ENCODE measurements at places on chromosomes 1 and 21.
A peak's percentile ranks its signal among the peaks of the same experiment; 100 is the strongest.

DNA sequence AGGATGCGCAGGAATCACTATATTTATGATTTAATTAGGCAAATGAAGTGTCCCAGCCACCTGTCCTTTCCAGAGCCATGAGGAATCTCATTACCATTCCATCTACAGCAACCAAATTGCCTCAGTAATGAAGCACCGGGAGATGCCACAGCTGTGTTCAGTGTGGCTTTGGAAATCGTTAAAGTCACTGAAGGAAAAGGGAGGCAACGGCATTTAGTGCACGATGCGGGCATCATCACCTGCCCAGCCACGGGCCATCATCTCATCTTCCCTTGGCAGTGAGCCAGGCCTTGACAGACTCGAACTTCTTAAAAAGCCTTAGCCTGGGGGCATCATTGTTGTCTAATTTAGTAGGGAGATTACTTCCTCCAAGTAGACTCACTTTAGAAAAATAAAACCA, 67.8 kb downstream of the CNIH3 start:
- no peak for DNase-seq

DNA sequence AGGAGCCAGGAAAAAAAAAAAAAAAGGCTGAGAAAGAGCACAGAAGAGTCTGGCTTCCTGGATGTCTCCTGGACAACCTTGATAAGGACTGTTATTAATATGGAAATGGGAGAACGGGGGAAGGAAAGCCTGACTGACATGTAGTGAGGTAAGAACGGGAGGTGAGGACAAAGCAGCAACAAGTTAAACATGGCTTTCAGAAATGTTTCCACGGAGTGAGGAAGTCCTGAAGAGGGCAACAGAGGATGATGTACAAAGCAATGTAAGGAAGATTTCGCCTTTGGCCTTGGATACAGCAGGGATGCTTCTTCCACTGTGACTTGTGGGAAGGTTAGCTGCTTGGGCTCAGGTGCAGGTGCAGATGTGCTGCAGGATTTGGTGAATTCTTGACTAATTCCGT, 11.9 kb upstream of the NIBAN1 start:
- DNase-seq, result peak; percentile 41

- no peak for DNase-seq
Observed at GRCh38 chr1:226302731-226303130, 6.2 kb downstream of the LIN9 start.

- peak; percentile 85 for DNase-seq
Observed at GRCh38 chr1:156356875-156357534, 12.0 kb upstream of the RHBG start.

DNA sequence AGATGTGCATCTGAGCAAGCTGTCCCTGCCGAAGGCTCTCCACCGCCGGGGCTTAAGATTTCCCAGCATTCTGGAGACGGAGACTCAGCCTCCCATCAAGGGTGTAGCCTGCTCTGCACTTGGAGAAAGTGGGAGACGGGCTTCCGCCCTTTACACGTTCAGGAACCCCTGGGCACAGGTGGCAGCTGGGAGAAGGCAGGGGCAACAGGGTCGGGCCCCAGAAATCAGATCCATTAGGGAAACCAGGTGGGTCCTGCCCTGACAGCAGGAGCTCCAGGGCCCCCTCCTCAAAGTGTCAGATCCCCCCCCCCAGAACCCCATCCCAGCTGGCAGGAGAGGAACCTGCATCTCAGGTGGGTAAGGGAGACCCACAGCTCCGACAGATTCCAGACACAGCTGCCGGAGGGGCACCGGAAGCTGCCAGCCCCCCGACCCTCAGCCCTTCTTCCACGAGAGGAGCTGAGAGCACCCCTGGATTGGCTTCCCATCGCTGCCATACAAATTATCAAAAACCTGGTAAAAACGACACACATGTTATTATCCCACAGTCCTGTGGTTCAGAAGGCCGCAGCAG, 236.6 kb downstream of the NPHP4 start:
- no peak for DNase-seq

DNA sequence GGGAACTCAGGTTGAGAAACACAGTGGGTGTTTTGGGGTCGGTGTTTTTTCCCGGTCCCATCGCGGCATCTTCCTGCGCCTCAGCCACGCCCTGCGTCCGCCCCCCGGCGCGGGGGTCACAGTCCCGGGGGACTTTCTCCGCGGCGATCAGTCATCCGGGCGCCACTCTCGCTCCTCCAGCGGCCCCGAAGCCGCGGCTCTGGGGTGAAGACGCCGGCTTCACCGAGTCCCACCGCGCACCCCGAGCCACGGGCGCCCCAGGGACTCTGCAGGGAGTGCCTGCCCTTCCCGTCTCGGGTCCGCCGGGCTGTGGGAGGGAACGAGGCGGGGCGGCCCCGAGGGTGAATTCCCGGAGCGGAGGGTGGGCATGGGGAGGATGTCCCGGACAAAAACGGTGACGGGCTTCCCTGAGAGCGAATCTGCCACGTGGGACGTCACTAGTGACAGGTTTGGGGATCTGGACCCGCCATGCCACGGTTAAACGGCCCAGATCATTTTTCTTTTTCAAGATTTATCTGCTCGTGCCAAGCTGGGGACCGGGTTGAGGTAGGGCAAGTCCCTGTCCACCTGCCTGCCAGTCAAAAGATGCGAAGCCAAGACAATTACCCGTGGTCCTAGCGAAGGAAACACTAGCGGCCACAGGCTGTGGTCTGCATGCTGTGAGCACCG, 717 bp upstream of the BATF3 start:
- DNase-seq, result no peak

DNA sequence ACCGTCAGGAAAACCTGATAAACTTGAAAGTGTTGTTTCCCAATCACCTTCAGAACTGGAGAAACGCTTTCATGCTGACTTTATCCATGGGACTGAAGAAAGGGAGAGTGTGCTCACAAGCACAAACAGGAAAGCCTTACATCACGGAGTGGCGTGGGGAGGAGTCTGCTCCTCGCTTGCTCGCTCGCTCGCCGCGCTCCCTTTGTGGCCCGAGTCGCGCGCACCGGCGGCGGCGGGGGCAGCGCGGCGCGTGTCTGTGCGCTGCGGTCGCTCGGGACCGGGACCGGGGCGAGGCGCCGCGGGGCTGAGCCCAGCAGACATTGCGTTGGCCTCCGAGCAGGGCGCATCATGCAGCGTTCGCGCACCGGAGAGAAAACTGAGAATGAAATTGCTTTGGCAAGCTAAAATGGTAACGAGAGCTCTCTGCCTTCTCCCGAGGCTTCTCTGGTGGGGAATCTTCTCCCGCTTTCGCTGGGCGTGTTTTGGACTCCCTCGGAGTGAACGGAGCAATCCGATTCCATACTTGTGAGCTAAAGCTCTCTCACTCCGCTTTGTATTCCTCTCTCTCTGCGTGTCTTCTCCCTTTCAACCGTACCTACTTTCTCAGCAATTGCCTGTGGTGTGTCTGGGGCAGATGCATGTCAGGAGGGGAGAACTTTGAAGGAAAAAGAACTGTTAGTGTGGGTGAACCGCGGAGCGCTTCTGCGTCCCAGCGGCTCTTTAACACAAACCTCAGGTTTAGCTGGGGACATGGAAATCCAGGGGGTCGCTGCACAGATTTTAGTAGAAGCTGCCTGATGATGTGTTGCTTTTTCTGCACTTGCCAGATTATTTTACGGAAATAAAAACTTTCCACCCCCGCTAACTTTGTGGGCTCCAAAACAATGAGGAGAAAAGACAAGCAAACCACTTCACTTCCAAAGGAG, at the start of gene RGL1:
TSS of gene RGL1 (plus strand) at position 205 of the 926 bp plus-strand sequence. CDS start at position 383, 178 bp downstream.
- DNase-seq, result peak; percentile 73

DNA sequence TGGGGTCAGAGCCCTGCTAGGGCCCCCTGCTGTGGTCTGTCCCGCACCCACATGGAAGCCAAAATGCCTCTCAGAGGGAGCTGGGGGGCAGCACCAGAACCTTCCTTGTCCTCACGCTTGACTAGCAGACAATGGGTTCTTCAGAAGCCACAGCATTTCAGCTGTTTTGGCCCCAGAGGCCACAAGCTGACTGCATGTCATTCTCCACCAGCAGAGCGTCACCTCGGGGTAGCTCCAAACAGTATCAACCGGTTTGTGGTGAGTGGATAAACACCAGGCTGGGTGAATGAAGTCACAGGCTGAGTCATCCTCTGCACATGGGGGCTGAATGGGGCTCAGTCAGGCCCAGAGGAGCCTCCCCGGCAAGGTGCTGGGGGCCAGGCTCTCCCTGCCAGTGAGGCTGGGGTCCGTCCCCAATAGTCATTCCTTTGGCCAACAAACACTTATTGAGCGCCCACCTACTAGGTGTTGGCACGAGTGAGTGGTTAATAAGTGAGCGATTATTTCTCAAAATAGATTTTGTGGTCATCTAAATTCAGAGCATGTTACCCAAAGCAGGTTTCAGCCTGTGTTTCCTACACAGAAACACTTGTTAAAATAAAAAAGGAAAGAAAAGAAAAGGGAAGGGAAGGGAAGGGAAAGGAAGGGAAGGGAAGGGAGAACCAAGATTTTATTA, 9.1 kb downstream of the OLIG1 start:
- peak; percentile 50 for DNase-seq

DNA sequence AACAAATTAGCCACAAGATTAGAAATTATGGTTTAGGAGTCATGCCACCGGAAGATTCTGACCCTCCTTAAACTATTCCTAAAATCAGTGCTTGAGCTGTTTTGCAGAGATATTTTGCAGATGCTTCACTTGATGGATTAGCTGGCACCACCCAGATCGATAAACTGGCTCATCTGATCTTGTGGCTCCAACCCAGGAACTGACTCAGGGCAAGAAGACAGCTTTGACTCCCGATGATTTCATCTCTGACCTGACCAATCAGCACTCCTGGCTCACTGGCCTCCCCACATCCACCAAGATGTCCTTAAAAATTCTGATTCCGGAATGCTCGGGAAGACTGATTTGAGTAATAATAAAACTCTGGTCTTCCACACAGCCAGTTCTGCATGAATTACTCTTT, 221.6 kb downstream of the RHOU start:
- no peak for DNase-seq

- peak; percentile 75 for DNase-seq
Observed at GRCh38 chr1:235708390-235708962, 58.9 kb upstream of the GNG4 start.

- DNase-seq, result no peak
Observed at GRCh38 chr1:92698932-92699331, 86.0 kb downstream of the EVI5 start.

- DNase-seq, result peak; percentile 21
Observed at GRCh38 chr1:57307392-57308170, 116.3 kb downstream of the DAB1 start.

- peak; percentile 59 for DNase-seq
Observed at GRCh38 chr1:15430787-15431570, 7.3 kb upstream of the CTRC start.

- no peak for DNase-seq
Observed at GRCh38 chr1:113125517-113125916, 52.5 kb downstream of the LRIG2 start.

DNA sequence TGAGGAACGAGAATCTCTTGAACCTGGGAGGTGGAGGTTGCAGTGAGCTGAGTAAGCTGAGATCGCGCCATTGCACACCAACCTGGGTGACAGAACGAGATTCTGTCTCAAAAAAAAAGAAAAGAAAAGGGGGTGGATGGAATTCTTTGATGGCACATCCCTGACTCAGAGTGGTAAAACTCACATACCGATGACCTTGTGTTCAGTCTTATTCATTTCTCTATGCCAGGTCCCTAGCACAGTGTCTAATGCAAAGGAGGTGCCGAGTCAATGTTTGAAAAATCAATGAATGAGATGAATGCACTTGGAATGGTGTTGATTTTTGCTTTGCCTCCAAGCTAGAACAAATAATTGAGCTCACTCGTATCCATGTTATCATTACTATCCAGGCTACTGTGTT, 18.5 kb upstream of the FAM20B start:
- no peak for DNase-seq

DNA sequence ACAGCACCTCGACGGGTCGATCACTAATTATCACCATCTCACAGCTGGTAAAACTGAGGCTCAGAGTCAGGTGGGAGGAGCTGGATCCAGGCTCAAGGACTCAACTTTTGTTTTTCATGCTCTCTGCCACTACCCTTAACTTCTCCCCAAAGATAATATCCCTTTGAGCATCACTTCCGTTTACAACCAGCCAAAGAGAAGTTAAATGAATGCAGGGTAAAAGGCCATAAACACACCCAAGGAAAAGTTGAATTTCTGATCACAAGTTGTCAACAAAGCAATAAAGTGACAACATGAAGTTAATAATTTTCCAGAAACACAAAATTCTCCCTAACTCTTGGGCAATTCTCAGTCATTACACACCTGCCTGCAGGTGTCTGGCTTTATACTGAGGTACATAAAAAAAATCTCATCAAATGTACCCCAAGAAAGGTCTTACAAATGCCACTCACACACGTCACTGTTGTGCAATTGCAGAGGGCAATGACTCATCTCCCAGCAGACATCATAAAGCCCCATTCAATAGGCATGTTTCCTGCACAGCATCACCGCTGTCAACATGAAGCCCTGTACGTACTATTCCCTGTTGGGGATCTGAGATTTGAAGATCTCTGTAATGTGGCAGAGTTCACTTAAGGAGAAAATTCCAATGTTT, 3.4 kb downstream of the OR2T11 start:
- peak; percentile 73 for DNase-seq

GRCh38 chr1:25985670-25986069, 12.2 kb downstream of the PAFAH2 start:
- no peak for DNase-seq

- peak; percentile 69 for DNase-seq
Observed at GRCh38 chr1:32448773-32449456, 16.0 kb upstream of the ZBTB8B start.

- DNase-seq, result peak; percentile 44
Observed at GRCh38 chr1:211013346-211014240, 120.4 kb downstream of the KCNH1 start.

GRCh38 chr1:19087737-19088594, 122.1 kb downstream of the UBR4 start:
- DNase-seq, result no peak

- DNase-seq, result no peak
Observed at GRCh38 chr1:21067551-21068227, 109.0 kb downstream of the EIF4G3 start.

- no peak for DNase-seq
Observed at GRCh38 chr1:116496898-116497297, 73.9 kb downstream of the CD58 start.

- peak; percentile 97 for DNase-seq
Observed at GRCh38 chr1:225809842-225810578, at the start of gene EPHX1. Gene EPHX1 (plus strand): TSS chr1:225810124. CDS start chr1:225828730, 18,606 bp downstream.

All from MCF 10A (cell line).